ENCODE measurements at places on chromosomes 5 and 9. TPM values are rescaled to one million over a fixed set of nuclear protein-coding genes. Genes with fewer than 3 reads are reported as not detected.

DNA sequence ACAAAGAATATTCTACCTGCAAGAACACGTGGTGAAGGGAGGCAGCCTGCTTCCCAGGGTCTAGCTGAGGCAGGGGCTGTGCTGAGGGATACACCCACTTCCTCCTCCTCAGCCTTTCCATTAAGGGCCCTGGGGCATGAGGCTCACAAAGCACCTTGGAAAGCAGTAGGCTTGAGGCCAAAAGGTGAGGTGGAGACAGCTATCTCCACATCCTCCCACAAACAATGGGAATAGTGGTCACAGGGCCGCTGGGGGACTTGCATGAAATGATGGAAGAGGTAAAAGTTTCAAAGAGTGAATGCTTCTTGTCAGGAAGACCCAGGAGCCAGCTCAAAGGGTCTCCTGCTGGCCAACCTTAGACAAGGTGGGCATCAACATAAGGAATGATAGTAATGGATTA, 207.9 kb downstream of the CDK5RAP2 start:
- no peak for DNase-seq

Gene LCN15
- total RNA-seq = not detected

DNA sequence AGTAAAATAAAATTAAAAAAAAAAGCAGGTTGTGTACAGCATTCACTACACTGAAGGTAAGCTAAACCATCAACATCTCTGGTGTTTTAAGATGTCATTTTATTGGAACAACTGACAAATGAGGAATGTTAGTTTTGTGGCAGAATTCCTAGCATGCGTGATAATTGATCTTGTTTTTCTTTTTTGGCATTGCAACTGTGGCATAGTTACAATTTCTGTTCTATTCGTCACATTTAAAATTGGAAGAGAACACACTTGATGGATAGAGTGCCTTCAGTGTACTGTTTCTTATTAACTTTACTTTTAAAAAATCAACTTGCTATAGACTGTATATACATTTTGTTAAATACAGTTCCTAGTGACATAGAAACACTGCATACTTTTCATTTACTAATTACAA, 43.6 kb upstream of the TNFSF15 start:
- DNase-seq = no peak

Gene GPRIN1
- total RNA-seq = 101 TPM

DNA sequence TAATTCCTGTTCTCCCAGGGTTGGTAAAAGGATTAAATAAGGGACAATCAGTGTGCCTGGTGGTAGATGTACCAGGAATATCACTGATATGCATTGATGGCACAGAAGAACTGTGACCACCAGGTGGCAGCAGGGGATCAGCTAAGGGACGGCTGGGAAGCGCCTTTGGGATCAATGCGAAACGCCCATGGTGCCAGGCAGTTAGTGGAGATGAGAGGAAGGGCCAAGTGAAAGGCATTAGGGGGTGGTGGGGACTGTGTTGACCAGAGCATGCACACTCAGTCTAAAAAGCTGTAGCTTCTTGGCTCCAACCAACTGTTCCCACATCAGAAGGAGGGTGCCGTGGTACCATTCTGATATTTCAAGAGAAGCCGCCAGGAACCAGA, 55.6 kb downstream of the ARHGEF37 start:
- peak; percentile 72 for DNase-seq

- DNase-seq = no peak
Measured at GRCh38 chr9:91075279-91075678, 273.7 kb downstream of the SYK start.

Gene SEMA6A
- total RNA-seq = 15.5 TPM

- no peak for DNase-seq
Measured at GRCh38 chr9:78666818-78667414, 370.0 kb downstream of the PSAT1 start.

Gene HAVCR2
- 7.3 TPM for total RNA-seq

GRCh38 chr9:22529426-22530199, 83.0 kb downstream of the DMRTA1 start:
- DNase-seq = no peak

DNA sequence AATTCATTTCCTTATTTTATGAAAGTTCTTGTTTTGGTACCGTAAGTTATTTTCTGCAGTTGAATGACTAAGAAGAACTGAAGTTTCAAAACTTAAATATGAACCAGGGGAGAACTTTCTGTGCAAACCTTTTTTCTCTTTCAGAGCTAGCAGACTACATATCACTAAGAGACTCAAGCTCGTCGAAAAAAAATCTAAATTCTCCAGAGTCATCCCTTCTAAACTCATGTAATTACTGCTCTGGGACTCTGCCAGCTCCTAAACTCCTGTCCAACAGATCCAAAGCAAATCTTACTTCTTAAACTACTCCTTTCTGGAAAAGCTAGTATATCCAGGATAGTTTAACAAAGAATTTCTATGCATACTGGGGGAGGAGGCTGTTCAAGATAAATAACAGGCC, 87.0 kb upstream of the NR5A1 start:
- DNase-seq = no peak

- DNase-seq = no peak
Measured at GRCh38 chr5:17046320-17046719, 110.2 kb upstream of the MYO10 start.

Gene ZNF354C
- total RNA-seq = 55.0 TPM

- no peak for DNase-seq
Measured at GRCh38 chr5:116546033-116546742, 28.4 kb downstream of the SEMA6A start.

Gene PCDHGC4
- 65.2 TPM for total RNA-seq

Gene FRRS1L
- total RNA-seq = 66.9 TPM

Gene TAF11L9
- not detected for total RNA-seq

DNA sequence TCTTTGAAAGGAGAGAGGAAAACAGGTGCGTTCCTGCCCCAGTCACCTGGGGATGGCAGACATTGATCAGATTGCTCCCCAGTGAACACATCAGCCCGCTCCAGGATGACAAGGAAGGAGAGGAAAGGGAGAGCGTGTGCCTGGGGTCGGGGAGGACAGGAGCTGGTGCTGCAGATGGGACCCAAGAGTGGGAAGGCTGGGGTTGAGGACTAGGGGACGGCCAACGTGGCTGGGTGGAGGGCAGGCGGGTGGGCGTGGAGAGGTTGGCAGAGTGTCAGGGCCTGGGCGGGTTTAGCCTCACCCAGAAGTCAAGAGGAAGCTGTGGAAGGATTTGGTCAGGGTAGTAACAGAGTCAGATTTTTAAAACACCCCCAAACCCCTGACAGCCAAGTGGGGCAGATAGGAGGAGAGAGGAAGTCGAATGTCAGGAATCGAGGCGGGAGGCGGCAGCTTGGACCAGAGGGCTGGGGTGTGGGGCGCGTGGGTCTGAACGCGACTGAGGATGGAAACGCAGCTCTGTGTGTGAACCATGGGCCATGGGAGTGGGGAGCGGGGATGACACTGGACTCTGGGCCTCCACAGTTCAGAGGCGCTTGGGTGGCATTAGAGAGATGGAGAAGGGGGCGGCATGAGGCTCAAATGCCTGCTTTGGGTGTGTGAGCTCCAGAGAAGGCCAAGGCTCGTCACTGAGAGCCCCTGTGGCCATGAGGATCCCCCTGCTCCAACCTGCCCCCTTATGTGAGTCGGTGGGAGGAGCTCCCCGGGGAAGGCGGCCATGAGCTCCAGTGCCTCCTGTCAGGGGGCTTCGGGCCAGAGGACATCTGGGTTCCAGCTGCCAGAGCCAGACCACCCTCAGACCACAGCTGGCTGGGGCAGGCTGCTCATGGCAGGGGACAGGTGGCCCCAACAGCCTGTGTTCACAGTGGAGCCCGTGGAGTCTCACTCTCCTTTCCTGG, 24.6 kb downstream of the LAMC3 start:
- DNase-seq = no peak

Gene LECT2
- not detected for total RNA-seq

Gene MPDZ
- total RNA-seq = 43.6 TPM

Gene AMBP
- 0.82 TPM for total RNA-seq

DNA sequence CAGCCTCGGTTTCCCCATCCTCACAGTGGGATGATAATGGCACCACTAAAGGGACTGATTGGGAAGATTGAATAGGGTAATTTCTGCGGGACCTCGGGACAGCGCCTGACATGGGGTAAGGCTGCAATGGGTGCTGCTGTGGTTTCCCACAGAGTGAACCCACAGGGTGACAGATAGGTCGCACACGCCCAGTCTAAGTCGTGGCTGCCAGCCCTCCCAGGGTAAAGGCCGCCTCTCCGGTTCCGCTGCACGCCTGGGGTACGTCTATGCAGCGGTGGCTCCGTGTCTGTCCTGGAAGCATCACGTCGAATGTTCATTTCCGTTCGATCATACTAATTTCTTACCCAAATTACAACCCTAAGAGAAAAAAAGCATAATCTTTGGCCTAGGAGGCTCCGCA, 631 bp downstream of the CFAP77 start:
- no peak for DNase-seq

Gene FOXD4
- total RNA-seq = 1.2 TPM

DNA sequence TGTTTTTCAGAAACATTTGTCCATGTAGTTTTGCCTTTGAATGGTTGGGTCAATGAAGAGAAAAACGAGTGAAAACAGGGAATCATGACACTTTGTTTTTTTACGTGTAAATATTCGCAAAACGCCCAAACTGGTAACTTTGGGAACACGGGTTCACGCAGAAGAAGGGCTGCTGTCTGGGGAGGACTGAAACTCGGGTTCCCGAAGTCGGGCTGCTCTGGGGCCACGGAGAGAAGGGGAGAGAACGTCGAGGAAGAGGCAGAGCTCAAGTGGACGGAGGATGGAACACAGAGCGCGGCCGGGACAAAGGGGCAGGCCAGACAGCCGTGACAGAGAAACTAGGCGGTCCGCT, 478 bp upstream of the SETD9 start:
- no peak for DNase-seq

- DNase-seq = no peak
Measured at GRCh38 chr5:161507591-161507990, 38.9 kb downstream of the GABRB2 start.

Gene NPR3
- 19.2 TPM for total RNA-seq

Gene SSNA1
- 24.5 TPM for total RNA-seq

DNA sequence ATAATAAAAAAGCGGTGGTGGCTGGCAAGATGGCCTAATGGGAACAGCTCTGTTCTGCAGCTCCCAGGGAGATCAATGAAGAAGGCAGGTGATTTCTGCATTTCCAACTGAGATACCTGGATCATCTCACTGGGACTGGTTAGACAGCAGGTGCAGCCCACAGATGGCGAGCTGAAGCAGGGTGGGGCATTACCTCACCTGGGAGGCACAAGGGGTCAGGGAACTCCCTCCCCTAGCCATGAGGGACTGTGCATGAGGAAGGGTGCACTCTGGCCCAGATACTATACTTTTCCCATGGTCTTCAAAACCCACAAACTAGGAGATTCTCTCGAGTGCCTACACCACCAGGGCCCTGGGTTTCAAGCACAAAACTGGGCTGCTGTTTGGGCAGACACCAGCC, 45.6 kb upstream of the PTGER4 start:
- DNase-seq = no peak

GRCh38 chr9:131289301-131290035, at the start of gene PLPP7:
TSS of gene PLPP7 (plus strand) at chr9:131289723. CDS start at chr9:131289998, 275 bp downstream.
- peak; percentile 84 for DNase-seq

- DNase-seq = no peak
Measured at GRCh38 chr5:160366230-160366629, 4.2 kb downstream of the C1QTNF2 start.

DNA sequence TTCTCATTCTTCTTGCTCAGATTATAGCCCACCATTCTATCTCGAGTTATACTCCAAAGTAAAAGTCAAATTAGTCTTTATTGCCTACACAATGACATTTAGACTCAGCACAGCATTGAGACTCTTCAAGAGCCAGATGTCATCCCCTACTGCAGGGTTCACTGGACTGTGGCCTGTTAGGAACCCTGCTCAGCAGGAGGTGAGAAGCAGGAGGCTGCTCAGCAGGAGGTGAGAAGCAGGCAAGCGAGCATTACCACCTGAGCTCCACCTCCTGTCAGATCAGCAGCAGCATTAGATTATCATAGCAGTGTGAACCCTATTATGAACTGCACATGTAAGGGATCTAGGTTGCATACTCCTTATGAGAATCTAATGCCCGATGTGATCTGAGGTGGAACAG, 12.7 kb upstream of the LIFR start:
- DNase-seq = no peak
